Stimulated activated naive CD4-positive, alpha-beta T cell (primary cell): ENCODE measurements at places on chromosomes 1 and 21.

DNA sequence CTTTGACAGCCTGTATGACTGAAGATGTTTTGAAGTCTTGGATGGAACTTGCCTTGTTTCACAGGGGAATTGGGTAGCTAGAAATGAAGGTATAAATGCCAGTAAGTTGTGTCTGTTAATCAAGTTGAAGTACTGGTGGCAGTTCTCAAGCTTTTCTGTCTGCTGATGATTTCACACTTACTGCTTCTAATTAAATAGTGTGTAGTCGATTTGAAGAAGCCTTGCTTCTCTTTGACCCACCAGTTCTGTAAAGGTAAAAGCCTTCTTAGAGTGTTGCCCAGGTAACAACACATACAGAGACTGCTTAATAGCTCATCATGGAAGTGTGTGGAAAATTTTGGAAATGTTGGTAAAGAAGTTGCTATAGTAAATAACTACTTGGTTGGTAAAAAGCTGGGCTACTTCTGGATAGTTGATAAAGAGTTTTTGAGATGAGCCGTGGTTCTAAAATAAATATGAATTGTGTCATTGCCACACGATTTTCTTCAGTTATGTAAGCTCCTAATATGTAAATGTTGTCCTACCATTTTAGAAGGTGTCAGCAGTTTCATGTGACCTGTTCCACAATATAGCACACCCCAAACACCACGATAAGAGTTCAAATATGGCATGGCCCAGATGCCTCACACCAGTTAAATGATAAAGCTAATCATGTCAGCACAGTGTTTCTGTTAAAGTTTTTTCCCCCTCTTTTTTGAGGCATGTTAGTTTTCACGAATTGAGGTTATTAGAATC is 7.4 kb downstream of the RABGAP1L start:
- DNase-seq, result no peak

DNA sequence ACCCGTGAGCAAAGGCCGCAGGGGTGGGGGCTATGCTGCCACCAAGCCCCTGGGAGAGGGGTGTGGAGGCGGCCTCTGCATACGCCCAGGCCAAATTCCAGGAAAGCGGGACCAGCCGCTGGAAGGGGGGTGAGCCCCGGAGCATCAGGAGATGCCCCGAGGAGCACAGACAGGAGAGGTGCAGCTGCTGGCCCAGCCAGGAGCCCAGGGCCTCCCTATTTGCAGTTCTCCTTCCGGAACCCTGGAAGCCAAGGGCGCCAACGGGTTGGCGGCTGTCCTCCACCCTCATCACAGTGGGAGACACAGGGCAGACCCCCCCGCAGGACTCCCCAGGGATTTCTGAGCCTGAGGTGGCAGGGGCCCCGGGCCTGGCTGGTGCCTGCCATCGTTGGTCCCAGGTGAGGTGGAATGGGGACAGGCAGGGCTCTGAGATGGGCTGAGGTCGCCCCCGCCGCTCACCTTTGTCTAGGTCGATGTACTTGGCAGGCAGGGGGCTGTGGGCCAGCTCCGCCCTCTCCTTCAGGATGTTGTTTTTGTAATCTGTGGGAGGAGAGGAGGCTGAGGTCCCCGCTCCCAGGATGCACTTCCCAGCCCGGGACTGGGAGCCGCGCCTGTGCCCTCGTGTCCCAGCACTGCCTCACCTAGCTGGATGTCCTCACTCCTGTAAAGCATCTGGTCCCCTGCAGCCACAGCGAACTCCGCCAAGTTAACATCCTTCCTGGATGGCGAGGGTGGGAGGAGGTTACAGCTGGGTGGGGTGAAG is 4.4 kb upstream of the DVL1 start:
- peak; percentile 35 for DNase-seq

DNA sequence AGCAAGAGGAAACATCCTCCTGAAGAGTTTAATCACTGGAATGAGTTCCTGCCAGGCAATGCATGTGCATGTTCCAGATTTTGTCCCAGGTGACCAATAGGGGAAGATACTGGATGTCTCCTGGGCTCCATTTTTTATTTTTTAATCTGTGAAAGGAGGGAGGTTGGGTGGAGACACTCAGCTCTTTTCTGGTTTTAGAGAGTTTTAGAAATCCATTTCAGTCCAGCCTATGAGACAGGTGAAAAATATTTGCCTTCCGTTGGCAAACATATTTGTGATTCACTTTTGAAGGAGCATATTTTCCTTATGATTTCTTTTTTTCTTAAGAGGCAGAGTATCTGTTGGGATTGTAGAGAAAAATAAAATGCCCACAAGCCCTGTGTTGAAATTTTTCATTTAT is 70.7 kb downstream of the ABCA4 start:
- no peak for DNase-seq

GRCh38 chr1:212970085-212970484 is 19.7 kb downstream of the VASH2 start:
- DNase-seq, result no peak

- no peak for DNase-seq
Observed at GRCh38 chr21:41742073-41742875, 24.6 kb downstream of the RIPK4 start.

GRCh38 chr1:10267319-10267718 is 56.9 kb downstream of the KIF1B start:
- no peak for DNase-seq

GRCh38 chr1:67987046-67987799 is 63.2 kb downstream of the DIRAS3 start:
- DNase-seq, result no peak

GRCh38 chr21:38916214-38916964 is 110.7 kb downstream of the ETS2 start:
- no peak for DNase-seq
